Natural killer cell treated with Interleukin-12 subunit alpha and Interleukin-12 subunit beta and Interleukin-15 and Interleukin-18, amount 100 ng/mL, for 72 hours (primary cell): ENCODE measurements at places on chromosomes 5 and 9.

GRCh38 chr5:2032432-2032831 lies 149.7 kb upstream of the IRX4 start:
- no peak for DNase-seq

DNA sequence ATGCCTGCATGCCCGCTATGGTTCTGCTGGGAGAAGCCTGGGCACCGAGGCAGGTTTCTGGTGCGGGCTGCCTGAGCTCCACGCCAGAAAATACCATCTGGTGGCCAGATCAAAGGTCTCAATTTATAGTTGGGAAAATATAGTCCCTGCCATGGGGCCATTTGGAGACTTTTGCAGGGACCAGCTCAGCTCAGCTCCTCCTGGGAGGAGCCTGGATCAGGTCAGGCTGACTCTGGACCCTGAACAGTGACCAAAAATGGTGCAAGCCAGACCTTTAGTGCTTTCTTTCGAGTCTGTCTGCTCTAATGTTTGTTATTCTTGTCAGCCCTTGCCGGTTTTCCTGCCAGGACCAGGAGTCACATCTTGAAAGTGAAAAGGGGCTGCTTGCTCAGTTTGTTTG lies 31.8 kb downstream of the HMCN2 start:
- no peak for DNase-seq

DNA sequence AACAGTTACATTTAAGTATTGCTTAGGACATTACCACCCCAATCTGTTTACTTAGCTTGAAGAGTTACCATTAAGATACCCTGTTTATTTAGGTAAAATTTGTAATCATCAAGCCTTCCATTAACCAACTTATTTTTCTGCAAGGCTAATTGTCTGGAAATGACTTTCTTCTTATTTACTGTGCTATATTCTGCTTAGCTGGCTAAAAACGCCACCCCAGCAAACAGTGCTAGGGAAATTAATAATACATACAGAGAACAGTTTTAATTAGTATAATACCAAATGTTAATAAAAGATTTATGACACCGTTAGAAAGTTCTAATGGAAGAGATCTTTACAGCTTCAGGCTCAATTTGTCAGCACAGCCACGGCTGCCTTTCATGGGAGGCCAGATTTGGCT lies 14.0 kb downstream of the TLX3 start:
- DNase-seq, result no peak

DNA sequence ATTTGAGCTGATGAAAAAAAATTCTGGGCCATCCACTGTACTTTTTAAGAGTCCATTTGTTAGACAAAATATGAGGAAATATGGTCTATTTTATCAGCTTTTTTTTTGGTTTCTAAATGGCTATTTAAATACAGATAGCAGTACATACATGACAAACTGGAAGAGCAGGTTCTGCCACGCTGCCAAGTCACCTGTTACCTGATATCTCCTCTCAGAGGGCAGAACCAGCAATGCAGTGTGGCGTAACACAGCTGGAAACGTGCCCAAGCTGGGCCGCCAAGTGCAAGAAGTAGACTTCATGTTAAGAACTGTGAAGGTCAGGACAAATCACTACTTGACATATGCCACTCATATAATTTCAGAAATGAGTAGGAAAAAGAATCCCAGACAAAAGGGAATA lies 8.1 kb downstream of the MCIDAS start:
- DNase-seq, result no peak

- no peak for DNase-seq
These were observed 220.9 kb downstream of the ACTL7B start for GRCh38 chr9:108634672-108635462.

- no peak for DNase-seq
These were observed 128.4 kb upstream of the ADRA1B start for GRCh38 chr5:159787837-159788236.

- DNase-seq, result no peak
These were observed 21.4 kb downstream of the COL27A1 start for GRCh38 chr9:114176624-114177291.

DNA sequence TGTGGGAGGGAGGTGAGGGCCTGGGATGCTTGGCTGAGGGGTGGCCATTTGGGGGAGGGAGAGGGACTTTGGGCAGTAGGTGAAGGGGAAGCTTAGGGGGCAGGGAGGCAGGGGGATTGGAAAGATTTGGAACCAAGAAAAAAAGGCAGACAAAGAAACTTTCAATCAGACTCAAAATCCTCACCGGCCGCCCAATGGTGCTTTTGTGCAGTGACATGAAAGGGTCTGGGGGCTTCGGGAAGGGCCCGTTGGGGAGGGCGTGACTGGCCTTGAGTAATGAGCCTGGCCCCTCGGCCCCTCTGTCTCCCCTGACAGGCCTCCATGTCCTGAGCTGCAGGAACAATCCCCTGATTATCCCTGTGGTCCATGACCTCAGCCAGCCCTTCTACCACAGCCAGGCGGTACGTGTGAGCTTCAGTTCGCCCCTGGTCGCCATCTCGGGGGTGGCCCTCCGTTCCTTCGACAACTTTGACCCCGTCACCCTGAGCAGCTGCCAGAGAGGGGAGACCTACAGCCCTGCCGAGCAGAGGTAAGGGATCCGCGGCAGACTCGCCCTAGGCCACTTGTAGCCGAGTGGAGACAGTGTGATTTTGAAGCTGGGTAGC lies 181.1 kb downstream of the PAPPA start:
- DNase-seq, result no peak

- DNase-seq, result no peak
These were observed 148.1 kb downstream of the MPDZ start for GRCh38 chr9:13131416-13131815.

GRCh38 chr9:33139421-33140228 lies 27.5 kb downstream of the B4GALT1 start:
- DNase-seq, result no peak

GRCh38 chr9:14433351-14434157 lies 119.6 kb upstream of the NFIB start:
- DNase-seq, result no peak

DNA sequence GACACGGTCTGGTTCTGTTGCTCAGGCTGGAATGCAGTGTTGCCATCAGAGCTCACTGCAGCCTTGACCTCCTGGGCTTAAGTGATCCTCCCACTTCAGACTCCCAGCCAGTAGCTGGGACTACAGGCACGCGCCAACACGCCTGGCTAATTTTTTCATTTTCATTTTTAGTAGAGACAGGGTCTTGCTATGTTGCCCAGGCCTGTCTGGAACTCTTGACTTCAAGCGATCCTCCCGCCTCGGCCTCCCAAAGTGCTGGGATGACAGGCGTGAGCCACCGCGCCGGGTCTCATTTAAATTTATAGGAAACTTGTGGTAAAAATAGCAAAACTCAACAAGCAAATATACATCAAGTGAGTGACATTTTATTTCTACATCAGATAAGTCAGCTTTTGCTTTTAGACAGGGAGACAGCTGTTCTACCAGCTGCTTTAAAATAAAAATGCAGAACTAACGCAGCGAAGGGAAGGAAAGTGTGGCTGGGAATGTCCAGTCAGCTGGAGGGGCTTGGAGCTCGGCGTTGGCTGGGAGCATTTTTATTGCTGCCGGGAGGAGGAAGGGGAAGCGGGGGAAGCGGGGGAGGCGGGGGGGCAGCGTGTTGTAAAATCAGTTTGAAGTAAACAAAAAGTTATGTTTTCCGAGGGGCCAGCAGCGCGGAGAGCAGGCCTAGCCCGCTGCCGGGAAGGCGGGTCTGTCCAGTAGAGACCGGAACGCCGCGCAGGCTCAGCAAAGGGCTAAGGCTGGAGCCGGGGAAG lies 707 bp upstream of the ZFYVE16 start:
- DNase-seq, result no peak

DNA sequence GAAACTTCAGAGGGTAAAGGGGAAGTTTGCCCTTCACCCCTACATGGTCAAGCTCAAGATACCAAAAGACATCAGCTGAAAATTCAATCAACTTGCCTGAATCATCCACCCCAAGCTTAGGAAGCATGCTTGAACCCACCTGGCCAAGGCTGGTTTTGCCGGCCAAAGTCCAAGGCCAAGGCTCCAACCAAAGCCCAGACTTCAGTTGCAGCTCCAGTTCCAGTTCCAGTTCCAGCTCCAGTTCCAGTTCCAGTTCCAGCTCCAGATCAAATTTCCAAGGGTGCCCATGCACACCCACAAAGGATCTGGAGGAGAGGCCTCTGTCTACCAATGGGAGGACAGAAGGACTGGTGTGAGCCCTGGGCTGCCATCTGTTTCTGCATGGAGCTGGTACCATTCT lies 4.6 kb upstream of the SERINC5 start:
- DNase-seq, result no peak

- no peak for DNase-seq
These were observed 16.5 kb upstream of the CEP120 start for GRCh38 chr5:123439709-123440108.

GRCh38 chr5:142944140-142944539 lies 174.0 kb downstream of the ARHGAP26 start:
- DNase-seq, result no peak

GRCh38 chr9:35774907-35775635 lies 16.3 kb upstream of the NPR2 start:
- DNase-seq, result no peak

DNA sequence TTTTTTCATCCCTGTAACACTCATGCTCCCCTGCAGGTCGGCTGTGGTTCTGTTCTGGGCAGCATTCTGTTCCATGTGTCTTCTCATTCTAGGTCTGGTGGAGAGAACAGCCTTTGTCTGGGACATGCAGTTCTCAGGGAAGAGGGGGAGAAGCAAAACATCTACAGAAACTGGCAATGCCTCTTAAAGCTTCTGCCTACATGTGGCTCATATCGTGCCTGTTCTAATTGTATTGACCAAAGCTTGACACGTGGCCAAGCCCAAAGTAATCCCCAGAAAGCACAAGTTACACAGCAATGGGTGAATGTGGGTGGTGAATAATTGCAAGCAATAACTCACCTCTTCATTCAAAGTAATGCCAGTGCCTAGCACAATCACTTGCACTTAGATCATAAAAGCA lies 218.2 kb upstream of the IL12B start:
- no peak for DNase-seq

- DNase-seq, result no peak
These were observed 75.0 kb upstream of the FCN1 start for GRCh38 chr9:134992755-134993124.

DNA sequence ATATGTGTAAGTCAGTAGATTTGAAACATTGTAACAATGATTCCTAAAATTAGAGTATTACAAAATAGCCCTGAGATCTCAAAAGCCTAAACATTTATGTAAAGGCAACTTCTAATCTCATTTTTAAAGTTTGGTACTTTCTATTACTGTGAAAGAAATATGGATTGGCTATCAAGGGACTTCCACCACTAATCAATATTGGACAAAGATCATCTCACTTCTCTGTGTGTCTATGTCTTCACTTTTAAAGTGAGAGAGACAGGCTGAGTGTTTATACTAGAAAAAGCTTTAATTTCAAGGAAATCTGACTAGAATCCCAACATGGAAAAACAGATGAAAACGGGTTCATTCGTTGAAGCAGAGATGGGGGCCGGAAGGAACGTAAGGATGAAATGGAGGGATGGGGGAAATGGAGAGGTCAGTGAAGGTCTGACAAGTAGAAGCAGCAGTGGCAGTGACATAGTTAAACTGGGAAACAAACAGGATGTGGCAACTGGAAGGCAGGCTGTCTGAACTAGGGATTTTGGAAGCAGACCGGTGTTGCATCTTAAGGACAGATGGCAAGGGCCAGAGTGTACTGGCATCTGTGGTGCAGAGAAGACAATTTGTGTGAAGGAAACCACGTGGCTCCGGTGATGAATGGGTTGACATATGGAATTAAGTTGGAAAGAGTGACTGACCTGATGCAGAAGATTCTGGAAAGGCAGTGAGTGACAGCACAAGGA lies 60.8 kb downstream of the PDE4D start:
- no peak for DNase-seq

GRCh38 chr5:14062178-14062577 lies 81.0 kb upstream of the TRIO start:
- DNase-seq, result no peak

GRCh38 chr5:73994963-73995362 lies 369.0 kb downstream of the ARHGEF28 start:
- no peak for DNase-seq

DNA sequence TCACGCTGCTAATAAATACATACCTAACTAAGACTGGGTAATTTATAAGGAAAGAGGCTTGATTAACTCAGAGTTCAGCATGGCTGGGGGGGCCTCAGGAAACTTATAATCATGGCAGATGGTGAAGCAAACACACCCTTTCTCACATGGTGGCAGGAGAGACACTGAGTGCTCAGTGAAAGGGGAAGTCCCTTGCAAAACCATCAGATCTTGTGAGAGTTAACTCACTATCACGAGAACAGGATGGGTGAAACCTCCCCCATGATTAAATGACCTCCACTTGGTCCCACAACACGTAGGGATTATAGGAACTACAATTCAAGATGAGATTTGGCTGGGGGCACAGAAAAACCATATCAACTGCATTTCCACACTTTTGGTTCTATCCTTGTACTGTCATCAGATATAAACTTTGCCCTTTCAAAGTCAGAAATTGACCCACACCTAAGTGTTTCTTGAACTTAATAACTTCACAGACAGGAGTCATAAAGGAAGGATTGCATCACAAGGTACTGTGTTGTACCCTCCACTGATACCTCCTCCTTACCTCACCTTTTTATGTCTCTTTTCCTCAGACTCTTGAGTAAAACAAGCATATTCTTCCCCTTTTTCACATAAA lies 319.1 kb upstream of the PIK3R1 start:
- DNase-seq, result no peak

- no peak for DNase-seq
These were observed 61.7 kb downstream of the RFX3 start for GRCh38 chr9:3464033-3464638.

GRCh38 chr9:124697326-124698200 lies 73.5 kb downstream of the NR6A1 start:
- DNase-seq, result no peak

GRCh38 chr5:95748133-95748532 lies 17.0 kb downstream of the RHOBTB3 start:
- no peak for DNase-seq

DNA sequence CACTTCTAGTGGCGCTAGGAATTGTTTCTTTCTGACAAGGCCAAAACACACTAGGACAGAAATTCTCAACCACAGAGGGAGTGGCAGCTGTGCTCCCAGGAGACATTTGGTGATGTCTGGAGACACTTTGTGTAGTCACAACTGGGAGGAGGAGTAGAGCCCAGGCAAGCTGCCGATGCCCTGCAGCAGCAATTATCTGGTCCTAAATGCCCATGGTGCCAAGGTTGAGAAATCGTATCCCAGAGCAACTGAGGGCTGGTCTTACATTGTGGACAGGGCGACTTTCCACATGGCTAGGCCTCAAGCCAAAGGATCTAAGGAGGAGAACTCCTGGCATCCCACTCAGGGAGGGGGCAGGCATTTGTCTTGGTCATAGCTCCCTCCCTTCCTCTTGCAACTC lies 259.9 kb downstream of the GADD45G start:
- DNase-seq, result no peak
